ENCODE measurements at places on chromosomes 2 and 18.

- DNase-seq, result no peak
Observed at GRCh38 chr2:80560326-80560725, 255.8 kb upstream of the LRRTM1 start.

DNA sequence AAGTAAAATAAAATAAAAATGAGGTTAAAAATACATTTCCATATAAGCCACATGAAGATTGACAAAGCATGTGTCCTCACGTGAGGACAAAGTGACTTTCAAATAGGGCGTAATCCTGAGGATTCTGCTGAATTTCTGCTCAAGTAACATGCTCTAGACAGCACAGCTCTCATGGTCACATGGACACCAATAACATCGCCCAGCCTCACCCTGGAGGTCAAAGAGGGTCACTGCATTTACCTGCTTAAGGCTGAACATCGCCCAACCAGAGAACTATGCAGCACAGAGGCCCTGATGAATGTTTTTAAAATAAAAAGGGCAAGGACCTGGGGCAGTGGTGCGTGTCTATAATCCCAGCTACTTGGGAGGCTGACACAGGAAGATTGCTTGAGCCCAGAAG is 30.2 kb downstream of the TGFBRAP1 start:
- no peak for DNase-seq

DNA sequence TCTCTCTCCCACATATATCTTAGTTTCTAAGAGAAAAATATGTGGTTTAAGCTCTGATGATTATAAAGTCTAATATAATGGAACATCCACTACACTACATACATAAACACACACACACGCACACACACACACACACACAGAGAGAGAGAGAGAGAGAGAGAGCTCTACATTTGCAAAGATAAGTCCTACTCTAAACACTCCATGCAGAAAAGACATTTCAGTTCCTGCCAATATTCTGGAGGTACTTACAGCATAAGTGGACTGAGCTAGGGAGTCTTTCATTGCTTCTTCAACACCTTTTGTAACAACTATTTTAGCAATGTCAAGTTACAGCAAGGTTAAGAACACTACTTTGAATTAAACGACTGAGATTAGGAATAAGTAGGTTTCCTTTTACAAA is 80.1 kb downstream of the FIGN start:
- DNase-seq, result no peak

DNA sequence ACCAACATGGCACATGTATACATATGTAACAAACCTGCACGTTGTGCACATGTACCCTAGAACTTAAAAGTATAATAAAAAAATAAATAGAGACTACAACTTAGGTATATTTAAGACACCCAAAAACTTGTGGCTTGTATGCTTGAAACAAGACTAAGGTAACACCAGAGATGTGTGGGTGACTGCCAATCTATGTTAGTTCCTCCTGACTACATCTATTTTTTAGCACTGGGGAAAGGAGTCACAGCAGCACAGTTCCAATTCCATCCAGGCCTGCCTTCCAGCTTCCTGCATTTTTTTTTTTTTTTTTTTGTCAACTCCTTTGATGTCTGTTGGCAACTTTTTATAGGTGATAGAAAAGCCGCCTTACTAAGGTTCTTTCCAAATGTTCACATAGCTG is 18.2 kb downstream of the C2orf69 start:
- DNase-seq, result no peak

DNA sequence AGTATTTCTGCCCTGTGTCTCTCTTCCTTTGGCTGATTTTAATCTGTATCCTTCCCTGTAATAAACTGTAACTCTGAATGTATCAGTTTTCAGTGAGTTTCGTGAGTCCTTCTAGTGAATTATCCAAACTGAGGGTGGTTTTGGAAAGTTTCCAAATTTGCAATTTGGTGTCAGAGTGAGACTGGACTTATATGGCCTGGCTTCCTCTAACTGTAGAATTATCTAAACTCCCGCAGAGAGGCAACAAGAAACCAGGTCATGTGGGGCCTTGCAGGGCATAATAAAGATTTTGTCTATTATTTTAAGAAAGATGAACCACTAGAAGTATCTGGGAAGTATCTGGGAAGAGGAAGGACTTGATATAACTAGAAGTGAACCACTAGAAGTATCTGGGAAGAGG is 95.3 kb upstream of the RNF152 start:
- no peak for DNase-seq

- no peak for DNase-seq
Observed at GRCh38 chr18:75100832-75101630, 107.9 kb downstream of the PTGR3 start.

DNA sequence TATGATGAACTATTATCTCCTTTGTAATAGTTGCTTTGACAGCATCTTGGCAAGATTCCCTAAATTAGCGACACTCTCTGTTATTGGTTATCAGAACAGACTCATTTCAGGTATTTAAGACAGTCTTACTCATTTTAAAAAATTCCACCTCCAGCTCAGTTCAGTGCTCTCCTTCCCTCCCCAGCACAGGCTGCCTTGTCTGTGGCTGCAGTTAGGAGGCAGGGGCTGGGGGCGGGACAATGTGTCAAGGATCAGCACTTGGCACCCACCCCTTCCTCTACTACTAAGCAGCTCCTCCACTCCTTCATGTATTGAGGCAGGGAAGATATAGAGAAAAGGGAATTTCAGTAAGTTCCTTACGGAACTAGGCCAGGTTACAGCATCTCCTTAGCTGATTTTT is 85.0 kb downstream of the VSNL1 start:
- DNase-seq, result no peak

DNA sequence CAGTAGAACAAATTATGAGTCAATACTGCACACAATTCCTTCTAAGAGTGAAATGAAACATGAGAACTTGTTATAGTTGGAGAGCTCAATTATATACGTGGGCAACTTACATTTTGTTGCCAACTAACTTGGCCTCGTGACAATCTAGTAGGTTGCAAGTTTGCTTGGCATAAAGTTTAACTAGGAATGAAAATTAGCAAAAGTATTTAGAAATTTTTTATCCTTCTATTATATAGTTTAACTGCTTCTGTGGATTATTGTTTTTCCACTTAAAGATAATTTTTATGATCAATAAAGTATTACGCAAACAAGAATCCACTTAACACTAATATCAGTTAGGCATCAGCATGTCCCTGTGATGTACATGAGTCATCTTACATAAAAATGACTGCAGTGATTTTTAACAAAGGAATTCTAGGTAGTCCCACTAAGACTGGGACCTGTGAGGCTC is 41.1 kb downstream of the FAM124B start:
- no peak for DNase-seq

DNA sequence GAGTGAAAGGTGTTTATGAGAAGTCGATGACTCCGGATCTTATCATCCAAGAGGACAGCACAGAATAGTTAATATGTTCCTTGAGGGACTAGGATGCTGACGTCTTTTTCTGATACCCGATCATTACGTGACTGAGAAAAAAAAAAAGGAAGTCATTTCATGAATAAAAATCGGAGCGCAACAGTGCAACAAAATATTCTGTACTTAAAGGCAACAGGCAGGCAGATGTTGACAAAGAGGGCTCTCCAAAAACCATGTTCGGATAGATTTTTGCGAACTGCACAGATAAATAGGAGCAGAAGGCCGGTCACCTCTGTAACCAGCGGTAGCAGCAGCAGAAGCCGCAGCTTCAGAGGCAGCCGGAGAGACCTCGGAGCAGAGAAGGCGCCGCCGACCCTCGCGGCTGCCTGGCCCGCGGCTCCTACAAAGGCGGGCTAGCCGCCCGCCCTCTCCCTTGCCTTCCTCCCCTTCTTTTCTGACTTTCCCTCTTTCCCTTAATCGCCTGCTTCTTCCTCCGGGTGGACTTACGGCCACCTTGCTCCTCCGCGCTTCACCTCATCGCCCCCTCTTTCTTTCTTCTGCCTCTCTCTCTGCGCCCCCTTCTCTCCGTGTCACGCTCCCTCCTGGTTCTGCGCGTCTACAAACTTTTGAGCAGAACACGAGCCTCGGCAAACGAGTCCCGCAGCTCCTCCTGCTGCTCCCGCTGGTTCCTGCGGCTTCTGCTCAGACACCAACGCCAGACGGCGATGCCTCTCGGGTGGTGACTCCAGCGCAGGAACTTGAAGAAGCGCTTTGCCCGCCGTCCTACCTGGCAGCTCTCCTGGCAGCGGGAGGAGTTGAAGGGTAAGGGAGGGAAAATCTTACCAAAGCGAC is at the start of gene ADCYAP1:
Gene ADCYAP1, plus strand, starts transcription at position 654 of the 873 bp plus-strand sequence. CDS start 516 bp downstream, outside the sequence.
- peak; percentile 0 for DNase-seq

DNA sequence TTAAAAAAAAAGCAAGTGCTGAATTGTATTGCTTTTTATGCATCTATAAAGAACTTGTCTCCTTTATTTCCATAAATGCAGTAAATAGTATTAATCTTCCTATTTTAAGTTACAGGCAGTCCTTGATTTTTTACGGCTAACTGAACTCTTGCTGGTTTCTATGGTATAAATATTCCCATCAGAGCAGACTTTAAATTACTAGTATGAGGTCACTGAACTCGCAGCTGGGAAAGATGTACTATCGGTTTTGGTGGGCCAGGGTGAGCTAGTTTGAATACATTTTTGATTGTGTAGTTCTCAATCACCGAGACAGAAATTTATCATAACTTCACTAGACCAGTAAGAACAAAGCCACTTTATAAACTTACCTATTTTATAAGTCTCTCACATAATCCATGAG is 20.9 kb upstream of the KDSR start:
- DNase-seq, result no peak

DNA sequence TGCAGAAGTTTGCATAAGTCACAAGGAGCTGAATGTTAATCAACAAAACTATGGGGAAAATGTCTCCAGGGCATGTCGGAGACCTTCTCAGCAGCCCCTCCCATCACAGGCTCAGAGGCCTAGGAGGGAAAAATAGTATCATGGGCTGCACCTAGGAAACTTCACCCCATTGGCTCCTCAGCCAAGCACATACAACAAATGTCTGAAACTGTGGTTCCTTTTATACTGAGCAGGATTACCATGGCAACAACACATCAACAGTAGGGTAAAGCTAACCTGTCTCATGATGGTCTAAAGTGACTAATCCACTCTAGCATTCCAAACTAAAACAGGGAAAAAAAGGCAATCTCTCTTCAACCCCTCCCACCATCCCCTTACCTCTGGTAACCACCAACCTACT is 3.2 kb upstream of the NEMP2 start:
- DNase-seq, result no peak

DNA sequence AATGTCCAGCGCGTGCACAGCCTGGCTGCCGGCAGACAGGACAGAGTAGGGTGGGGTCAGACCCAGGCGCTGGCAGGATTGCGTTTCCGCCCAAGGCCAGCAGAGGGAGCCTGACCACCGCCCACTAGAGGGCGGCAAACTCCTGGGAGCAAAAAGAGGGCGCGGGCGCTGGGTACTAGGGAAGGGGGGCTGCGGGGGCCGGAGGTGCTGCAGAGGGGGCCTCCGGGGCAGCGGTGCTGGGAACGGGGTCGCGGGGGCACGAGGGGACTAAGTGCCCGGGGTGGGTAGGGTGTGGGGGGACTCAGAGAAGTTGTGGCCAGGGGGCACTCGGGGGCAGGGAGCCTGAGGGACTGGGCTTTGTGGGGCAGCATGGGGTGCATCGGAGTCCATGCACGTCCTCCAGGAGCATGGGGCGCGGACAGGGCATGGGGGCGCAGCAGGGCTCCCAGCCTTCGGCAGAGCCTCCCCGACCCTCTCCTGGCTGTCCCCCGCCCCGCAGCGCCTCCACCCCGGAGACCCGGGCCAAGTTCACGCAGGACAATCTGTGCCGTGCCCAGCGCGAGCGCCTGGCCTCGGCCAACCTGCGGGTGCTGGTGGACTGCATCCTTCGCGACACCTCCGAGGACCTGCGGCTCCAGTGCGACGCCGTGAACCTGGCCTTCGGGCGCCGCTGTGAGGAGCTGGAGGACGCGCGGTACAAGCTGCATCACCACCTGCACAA is 3.2 kb downstream of the TEKT4 start:
- DNase-seq, result peak; percentile 75
